GM10248 (cell line): ENCODE measurements at places on chromosomes 1 and 21.

- no peak for DNase-seq
These were observed 6.2 kb downstream of the PROX1 start for GRCh38 chr1:213993929-213994328.

- no peak for DNase-seq
These were observed 72.5 kb downstream of the SYDE2 start for GRCh38 chr1:85128316-85128715.

GRCh38 chr1:99782397-99782796 lies 16.0 kb upstream of the FRRS1 start:
- DNase-seq, result peak; percentile 21

DNA sequence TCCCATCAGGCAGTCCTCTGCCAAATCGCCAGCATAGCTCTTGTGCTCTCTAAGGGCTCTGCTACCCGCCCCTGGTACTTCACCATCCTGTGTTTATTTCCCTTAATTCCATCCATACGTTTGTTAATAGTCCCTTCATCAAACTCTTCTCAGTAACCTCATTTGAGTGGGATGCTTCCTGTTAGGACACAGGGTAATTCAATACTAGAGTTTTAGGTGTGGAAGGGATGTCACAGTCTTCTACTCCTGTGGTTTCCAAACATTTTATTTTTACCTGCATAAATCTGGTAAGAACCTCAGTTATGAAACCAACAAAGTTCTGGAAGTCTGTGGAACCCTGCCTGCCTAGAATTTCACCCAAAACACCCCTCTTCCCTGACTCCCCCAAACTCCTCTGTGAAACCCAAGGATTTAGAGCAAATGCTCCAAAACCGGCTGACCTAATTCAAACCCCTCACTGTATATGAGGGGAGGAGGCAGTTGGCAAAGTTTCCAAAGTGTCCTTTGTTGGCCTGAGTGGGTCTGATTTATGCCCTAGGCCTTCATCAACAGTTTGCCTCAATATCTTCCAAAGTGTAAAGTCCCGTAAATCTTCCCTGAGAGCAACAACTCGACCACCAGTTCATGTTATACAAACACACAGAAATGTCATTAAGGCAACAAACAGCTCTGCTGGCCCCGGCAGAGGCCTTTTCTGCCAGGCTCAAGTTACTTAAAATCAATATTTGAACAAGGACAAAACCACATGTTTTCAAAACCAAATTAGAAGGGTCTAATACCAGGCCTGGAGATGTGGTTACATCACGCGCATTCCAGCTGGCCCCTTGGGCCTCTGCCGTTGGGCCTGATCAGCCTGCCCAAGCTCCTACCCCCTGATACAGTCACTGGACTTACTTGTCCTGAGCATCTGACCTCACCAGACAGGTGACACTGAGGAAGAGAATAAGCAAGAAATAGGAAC lies 82.4 kb upstream of the FGGY start:
- no peak for DNase-seq

GRCh38 chr1:229272164-229273158 lies 1.6 kb downstream of the RAB4A start:
- DNase-seq, result no peak

- no peak for DNase-seq
These were observed 10.4 kb downstream of the MGST3 start for GRCh38 chr1:165641231-165641987.

DNA sequence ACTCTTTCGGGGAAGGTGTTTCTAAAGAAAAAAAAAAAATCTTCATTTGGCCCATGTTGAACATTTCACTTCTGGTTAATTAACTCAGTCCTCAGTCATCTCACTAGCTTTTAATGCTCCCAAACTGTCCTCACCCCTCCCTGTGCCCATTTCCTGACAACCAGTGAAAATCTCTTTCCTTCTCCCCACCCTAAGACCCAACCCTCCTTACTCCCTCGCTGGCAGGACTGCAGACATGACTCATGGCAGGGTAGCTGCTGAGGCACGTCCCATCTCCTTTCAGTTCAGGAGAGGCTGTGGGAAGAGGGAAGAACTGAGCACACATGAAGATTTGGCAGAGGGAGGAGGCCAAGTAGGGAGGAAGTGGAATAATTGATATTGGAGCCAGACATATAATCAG lies 12.6 kb downstream of the PKP1 start:
- no peak for DNase-seq

- no peak for DNase-seq
These were observed 101.7 kb downstream of the HUNK start for GRCh38 chr21:31974454-31974985.

DNA sequence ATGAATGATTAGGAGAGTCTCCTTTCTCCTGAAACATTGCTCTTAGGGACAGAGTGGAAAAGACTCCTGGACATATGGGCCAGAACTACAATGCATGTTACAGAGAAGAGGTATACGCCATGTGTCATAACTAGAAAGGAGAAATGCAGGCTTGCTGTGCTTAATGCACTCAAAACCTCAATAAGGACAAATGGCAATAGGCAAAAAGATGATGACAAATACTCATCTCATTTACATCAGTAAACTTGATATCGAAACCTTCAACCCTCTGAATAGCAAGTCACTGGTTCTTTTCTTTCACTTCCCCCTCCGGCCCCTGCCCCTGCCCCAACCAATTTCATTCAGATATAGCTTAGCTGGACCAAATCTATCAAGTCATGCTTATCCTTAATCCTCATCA lies 1.9 kb upstream of the GPR88 start:
- DNase-seq, result peak; percentile 72

- DNase-seq, result no peak
These were observed 6.7 kb upstream of the CTSS start for GRCh38 chr1:150772326-150772725.

DNA sequence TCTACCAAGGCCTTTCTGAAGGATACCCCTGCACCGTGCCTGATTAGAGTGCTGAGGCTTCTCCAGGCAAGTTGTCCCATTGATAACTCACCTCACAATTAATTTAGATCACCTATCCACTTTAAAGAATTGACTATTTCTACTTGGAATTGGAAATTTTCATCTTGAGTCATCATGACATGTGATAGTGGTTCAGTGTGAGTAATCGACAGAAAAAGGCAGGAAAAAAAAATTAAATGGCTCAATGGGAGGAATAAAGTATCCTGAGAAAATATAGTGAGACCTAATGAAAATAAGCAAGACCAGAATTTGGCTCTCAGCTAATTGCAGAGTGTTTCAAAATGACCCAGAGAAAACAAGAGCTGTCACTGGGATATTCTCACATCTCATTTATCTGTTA lies 222.4 kb upstream of the C8B start:
- no peak for DNase-seq

DNA sequence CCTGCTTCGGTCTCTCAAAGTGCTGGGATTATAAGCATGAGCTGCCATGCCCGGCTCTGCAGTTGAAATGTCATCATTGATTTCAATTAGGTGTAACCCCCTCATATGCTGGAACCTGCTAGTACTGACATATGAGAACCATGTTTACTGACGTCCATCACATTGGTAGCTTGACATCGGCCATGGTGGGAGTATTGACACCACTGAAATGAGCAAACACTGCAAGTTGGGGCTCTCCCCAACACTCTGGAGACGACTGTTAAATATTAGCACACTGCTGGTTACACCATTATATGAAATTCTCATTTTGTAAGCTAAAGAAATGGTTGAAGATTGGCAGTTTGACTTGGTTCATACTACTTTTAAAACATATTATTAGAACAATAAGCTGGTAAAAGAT lies 63.7 kb downstream of the CNST start:
- DNase-seq, result peak; percentile 29

DNA sequence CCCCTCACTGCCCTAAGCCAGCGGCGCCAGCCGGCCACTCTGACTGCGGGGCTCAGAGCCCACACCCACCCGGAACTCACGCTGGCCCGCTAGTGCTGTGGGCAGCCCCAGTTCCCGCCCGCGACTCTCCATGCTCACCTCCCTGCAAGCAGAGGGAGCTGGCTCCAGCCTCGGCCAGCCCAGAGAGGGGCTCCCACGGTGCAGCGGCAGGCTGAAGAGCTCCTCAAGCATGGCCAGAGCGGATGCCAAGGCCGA lies 41.5 kb downstream of the SLC2A1 start:
- DNase-seq, result no peak

- no peak for DNase-seq
These were observed 97.2 kb downstream of the ACTL8 start for GRCh38 chr1:17852383-17852782.

DNA sequence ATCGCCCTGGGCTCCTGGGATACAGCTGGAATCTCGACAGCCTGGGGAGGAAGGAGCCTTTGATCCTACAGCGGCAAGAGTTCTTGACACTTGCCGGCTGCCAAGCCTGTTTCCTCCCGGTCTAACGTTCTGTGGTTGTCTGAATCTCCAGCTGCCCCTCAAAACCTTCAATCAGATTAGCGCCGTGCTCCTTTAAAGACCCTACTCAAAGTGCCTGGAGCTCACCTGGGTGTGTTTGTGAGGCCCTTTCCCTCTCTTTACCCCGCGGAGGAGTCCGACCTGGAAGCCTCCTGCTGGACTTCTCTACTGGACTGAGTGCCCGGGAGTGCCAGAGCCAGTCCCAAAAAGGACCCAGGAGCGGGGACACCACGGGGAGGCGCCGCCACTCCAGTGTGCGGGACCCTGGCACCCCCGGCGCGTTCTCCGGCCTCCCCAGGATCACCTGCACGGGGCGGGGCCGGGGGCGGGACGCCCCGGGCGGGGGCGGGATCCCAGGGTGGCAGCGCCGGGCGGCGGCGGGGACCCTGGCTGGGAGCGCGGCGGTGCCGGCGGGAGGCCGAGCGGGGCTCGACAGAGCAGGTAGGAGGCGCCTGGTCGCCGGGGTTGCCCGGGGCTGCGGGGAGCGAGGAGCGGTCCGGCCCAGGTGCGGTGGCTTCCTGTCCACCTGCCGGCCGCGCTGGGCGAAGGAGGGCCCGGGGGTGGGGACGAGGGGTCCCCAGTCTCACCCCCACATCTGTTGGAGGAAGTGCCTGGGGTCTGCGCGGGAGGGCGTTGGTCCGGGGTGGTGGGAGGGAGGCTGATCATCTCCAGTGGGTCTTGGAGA lies at the start of gene NCMAP:
TSS of gene NCMAP (plus strand) at position 497 of the 823 bp plus-strand sequence. CDS start 39,344 bp downstream, outside the sequence.
- no peak for DNase-seq

DNA sequence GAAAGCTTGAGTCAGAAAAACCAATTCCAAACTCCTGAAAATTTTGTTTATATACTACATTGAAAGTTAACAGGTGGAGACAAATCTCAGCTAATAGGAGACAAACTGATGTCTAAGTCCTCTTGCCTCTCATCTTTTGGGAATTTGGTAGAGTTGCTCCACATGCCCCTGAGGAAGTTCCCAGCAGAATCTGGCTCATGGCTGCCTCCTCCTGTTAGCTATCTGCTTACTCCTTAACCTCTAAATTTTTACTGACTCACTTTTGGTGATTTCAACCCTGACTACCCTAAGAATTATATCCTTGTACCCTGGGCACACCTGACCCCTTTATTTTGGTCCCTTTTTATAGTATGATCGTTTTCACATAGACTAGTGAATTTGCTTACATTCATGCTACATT lies 633.7 kb upstream of the USP24 start:
- DNase-seq, result no peak

- DNase-seq, result no peak
These were observed 23.1 kb downstream of the CLDN14 start for GRCh38 chr21:36456729-36457414.

DNA sequence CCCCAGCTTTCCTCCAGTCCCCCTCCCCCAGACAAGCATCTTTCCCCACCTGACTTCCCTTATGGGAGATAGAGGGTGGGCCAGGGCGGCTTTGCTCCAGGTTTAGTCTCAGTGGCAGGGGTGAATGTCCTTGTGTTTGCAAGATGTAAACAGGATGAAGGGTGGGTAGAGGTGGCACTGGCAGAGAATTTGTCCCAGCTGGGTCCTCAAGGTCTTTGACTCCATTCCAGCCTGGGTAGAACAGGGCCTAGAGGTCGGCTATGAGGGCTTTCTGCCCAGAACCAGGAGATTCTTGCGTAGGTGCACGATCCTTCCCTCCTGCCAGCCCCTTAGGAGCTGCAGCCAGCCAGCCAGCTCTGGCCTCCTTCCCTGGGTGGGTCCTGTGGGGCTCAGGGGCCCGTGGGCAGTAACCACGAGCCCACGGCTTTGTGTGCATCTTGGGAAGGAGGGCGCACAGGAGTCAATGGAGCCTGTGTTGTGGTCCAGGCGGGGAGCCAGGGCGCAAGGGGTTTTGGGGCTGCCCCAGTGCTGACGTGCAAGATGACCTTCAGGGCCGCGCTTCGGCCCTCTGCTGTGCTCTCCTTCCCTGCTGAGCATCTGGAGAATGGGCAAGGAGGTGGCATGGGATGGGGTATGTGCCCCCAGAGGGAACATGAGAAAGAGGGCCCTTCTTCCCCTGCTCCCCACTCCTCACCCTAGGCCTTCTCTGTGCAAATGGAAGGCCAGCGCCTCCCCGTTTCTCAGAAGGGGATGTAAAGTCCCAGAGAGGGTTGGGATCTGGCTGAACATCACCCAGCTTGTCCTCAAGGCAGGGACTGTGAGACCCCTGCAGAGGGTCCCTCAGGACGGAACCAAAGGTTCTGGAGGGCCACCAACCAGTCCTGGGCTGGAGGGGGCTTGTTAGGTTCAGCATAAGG lies 15.7 kb downstream of the POU3F1 start:
- no peak for DNase-seq

- no peak for DNase-seq
These were observed 497.4 kb downstream of the SIPA1L2 start for GRCh38 chr1:232132572-232132971.

- DNase-seq, result peak; percentile 21
These were observed 31.4 kb downstream of the CLCA1 start for GRCh38 chr1:86499987-86500593.

- no peak for DNase-seq
These were observed 68.7 kb downstream of the MORN1 start for GRCh38 chr1:2322581-2323211.

- DNase-seq, result no peak
These were observed 410.6 kb upstream of the NR5A2 start for GRCh38 chr1:199616947-199617346.

DNA sequence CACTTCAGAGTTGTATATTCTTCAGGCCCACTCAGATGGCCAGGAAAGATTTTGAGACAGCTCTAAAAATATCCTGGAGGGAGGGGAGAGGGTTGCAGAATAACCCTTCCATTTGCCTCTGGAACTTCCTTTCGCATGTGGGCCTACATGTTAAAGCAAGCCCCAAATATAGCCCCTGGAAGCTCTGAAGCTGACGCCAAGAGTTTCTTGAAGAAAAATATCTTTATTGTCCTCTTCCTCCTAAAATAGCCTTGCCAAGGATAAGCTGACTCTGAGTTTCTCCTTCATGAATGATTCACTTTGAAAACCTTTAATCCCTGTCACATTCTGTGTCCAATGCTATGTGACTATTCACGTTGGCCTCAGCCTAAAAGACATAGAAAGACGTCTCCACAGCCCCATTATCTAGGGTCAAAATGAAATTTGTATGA lies 6.4 kb downstream of the C1orf116 start:
- no peak for DNase-seq

- DNase-seq, result no peak
These were observed 64.9 kb upstream of the KRTAP19-8 start for GRCh38 chr21:31103163-31103562.
